ENCODE measurements at places on chromosomes 3 and 15.
A peak's percentile ranks its signal among the peaks of the same experiment; 100 is the strongest.

GRCh38 chr3:33119891-33120290, 6.1 kb downstream of the CRTAP start:
- DNase-seq, result no peak
- no peak overlapping the region for H3K4me3 ChIP-seq
- peaks cover 42% of the 10 kb centered on the region for H3K36me3 ChIP-seq
- H3K27me3 ChIP-seq, result no peaks in the 10 kb centered on the region
- no peak overlapping the region for H3K27ac ChIP-seq

DNA sequence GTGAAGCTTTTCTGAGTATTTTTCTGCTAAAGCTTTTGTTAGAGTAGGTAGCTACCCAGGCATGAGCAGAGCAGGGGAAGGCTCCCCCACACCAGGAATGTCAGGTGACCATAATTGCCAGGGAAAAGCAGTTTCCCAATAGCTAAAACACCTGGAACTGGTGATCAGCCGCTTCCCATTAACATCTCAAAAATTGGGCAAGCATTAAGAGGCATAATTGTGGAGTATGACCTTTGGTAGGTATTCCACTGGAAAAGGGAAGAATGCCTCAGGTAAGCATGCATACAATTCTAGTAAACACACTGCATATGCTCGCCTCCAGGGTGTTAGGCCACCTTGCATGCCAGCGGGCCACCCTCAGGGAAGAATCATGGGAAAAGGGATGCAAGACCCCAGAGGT, 84.5 kb downstream of the CCR1 start:
- H3K4me3 ChIP-seq, result no peak overlapping the region
- H3K27ac ChIP-seq, result no peak overlapping the region
- peaks cover 14% of the 10 kb centered on the region for H3K4me1 ChIP-seq
- H3K27me3 ChIP-seq, result no peaks in the 10 kb centered on the region

DNA sequence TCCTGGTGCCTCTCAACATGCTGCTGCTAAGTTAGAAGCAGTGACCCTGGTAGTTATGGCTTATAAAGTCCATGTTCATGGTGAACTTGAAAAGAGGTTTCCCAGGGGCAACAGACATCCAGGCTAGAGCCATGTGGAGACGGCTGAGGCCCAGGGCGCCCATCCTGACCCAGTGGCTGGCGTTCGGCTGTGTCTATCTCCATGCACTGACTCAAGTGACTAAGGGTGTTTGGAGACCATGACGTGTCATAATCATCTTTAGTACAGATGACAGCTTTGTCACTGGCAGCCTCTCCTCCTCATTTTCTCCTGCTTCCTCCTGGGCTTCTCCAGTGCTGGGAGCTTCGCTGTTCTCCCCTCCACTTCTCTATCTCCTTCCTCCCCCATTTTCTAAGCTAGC, 287.4 kb upstream of the LYSMD4 start:
- H3K27me3 ChIP-seq, result no peaks in the 10 kb centered on the region
- no peaks in the 10 kb centered on the region for H3K36me3 ChIP-seq
- H3K27ac ChIP-seq, result no peak overlapping the region
- H3K4me1 ChIP-seq, result no peaks in the 10 kb centered on the region
- no peak for DNase-seq
- H3K4me3 ChIP-seq, result no peak overlapping the region

GRCh38 chr3:179464323-179465092, 13.2 kb upstream of the GNB4 start:
- no peak for DNase-seq
- no peaks in the 10 kb centered on the region for H3K36me3 ChIP-seq
- H3K27me3 ChIP-seq, result no peaks in the 10 kb centered on the region
- no peak overlapping the region for H3K4me3 ChIP-seq
- H3K27ac ChIP-seq, result no peak overlapping the region

- peaks cover 31% of the 10 kb centered on the region for H3K36me3 ChIP-seq
- DNase-seq, result no peak
- H3K4me3 ChIP-seq, result peak overlapping the region; percentile 73
These were observed 766 bp upstream of the SLC12A6 start for GRCh38 chr15:34338347-34338746.

DNA sequence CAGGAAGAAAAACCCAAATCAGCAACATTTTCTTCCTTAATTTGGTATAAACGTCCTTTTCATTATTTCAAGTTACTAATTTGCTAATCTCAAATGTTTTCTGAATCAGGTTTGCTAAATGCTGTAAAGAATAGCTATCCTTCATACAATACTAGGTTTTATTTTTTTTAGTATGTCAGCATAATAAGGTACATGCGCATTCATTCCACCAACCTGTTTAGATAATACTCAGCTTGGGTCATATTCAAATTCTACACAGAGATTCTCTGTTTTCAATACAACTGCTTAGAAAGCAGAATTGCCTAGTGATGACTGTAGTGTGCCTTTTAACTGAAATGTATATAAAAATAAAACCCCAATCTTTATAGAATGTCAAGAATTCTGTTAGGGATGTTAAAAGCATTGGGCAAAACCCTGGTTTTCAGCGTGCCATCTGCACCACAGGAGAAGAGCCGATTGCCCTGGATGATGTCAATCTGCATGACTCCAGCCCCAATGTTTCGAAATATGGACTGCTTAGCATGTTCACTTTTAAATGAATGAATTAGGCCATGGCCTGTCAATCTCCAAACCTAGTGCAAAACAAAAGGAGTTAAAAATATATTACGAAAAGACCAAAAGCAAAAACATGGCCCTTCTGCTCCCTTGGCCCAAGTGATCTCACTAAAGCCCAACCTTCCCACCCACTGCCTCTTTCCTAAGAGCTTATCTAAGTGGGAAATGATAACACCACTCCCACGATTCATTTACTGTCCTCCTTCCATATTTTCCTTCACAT, 107.4 kb downstream of the GLDN start:
- no peaks in the 10 kb centered on the region for H3K4me1 ChIP-seq
- no peak for DNase-seq
- no peak overlapping the region for H3K27ac ChIP-seq
- no peaks in the 10 kb centered on the region for H3K27me3 ChIP-seq

GRCh38 chr3:159879146-159879545, 109.5 kb upstream of the IL12A start:
- H3K27ac ChIP-seq, result no peak overlapping the region
- H3K4me3 ChIP-seq, result no peak overlapping the region
- no peak for DNase-seq
- H3K36me3 ChIP-seq, result no peaks in the 10 kb centered on the region

DNA sequence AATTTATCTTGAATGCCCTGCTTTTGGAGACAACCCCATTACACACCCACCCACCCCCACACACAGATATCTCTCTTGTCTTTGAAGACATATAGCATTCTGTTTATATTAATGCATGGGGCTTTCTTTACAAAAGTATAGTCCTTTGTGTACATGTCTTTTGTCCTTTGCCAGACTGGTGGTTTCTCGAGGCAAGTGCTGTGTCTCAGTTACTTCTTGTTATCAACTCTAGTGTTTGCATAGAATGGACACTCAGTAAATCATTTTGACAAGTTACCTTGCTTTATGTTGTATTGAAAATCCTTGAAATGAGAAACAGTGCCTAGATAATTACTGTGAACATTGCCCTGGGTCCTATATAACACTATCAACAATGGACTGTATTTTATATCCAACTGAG, 33.9 kb downstream of the KBTBD8 start:
- no peaks in the 10 kb centered on the region for H3K4me1 ChIP-seq
- H3K4me3 ChIP-seq, result no peak overlapping the region
- no peak overlapping the region for H3K27ac ChIP-seq

DNA sequence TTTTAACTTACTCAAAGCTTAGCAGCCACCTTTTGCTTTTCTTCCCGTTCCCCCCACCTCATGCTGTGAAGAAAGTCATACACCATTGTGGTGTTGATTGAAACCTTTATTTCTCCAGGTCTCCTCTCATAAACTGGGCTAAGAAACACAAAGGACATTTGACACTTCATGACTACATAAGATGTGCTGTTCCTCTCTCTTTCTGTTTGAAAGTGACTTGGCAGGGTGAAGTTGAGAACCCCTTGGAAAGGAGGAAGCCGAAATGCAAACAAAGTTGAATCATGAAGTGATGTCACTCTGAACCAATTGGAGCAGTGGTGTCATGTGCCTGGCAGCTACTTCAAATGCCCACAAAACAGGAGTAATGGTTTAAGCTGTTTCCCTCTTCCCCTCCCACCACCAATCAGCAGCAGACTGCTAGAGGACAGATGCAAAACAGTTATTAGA, 174.7 kb downstream of the IGF1R start:
- no peak overlapping the region for H3K4me3 ChIP-seq
- H3K27me3 ChIP-seq, result no peaks in the 10 kb centered on the region
- DNase-seq, result no peak
- H3K36me3 ChIP-seq, result no peaks in the 10 kb centered on the region

- no peak for DNase-seq
- no peak overlapping the region for H3K27ac ChIP-seq
- H3K4me1 ChIP-seq, result peaks cover 21% of the 10 kb centered on the region
- H3K27me3 ChIP-seq, result no peaks in the 10 kb centered on the region
- H3K4me3 ChIP-seq, result no peak overlapping the region
These were observed 68.2 kb downstream of the RAB7A start for GRCh38 chr3:128794067-128794768.

GRCh38 chr15:99098426-99098825, 6.5 kb upstream of the SYNM start:
- no peak for DNase-seq
- H3K4me3 ChIP-seq, result no peak overlapping the region
- no peaks in the 10 kb centered on the region for H3K36me3 ChIP-seq
- H3K27me3 ChIP-seq, result peaks cover 41% of the 10 kb centered on the region
- H3K4me1 ChIP-seq, result peaks cover 4% of the 10 kb centered on the region

GRCh38 chr15:77162872-77163633, 92.1 kb upstream of the TSPAN3 start:
- H3K27ac ChIP-seq, result no peak overlapping the region
- H3K27me3 ChIP-seq, result no peaks in the 10 kb centered on the region
- peaks cover 15% of the 10 kb centered on the region for H3K4me1 ChIP-seq

GRCh38 chr3:49785565-49786356, 581 bp downstream of the IP6K1 start:
- no peaks in the 10 kb centered on the region for H3K27me3 ChIP-seq
- H3K4me3 ChIP-seq, result peak overlapping the region; percentile 72
- H3K4me1 ChIP-seq, result peaks cover 37% of the 10 kb centered on the region
- H3K36me3 ChIP-seq, result peaks cover 6% of the 10 kb centered on the region

GRCh38 chr3:25033407-25034029, 394.5 kb upstream of the RARB start:
- peaks cover 8% of the 10 kb centered on the region for H3K4me1 ChIP-seq
- no peak overlapping the region for H3K27ac ChIP-seq
- no peak overlapping the region for H3K4me3 ChIP-seq
- no peak for DNase-seq
- no peaks in the 10 kb centered on the region for H3K36me3 ChIP-seq

DNA sequence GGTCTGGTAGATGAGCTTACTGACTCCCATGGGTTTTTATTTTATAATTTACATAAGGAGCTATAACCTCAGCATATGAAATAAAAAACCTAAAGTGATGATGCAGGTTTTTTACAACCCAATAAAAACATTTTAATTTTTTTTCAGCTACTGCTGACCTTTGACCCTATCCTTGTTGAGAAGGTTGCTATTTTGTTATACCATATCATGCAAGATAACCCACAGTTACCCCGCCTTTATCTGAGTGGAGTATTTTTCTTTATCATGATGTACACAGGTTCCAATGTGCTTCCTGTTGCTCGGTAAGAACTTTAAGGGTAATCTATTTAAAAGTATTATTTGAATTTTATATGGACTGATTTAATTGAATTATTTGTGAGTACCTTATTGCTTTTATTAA, 70.8 kb downstream of the DNAJC13 start:
- no peaks in the 10 kb centered on the region for H3K4me1 ChIP-seq
- H3K27ac ChIP-seq, result no peak overlapping the region
- no peak overlapping the region for H3K4me3 ChIP-seq
- H3K27me3 ChIP-seq, result no peaks in the 10 kb centered on the region

DNA sequence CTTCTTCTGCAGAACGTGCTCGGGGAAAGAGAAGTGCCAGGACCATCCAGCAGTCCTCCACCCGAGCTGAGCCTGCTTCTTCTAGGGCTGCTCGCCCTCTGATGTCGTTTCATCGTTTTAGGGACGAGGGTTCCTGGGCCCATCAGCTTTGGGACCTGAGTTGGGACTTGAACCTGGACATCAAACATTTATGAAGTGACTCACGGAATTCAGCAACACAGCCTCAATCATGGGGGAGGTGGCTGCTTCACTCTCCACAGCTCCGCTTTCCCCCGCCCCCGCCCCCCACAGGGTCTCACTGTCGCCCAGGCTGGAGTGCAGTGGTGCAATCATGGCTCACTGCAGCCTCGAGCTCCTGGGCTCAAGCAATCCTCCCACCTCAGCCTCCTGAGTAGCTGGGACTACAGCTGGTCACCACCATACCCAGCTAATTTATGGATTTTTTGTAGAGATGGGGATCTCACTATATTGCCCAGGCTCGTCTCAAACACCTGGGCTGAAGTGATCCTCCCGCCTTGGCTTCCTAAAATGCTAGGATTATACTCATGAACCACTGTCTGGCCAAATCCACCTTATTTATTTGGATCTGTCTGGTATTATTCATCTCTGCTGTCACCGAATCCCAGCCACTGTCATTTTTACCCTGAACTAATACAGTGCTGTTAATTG, 725 bp upstream of the SCAMP2 start:
- peak overlapping the region; percentile 97 for H3K27ac ChIP-seq
- peak overlapping the region; percentile 70 for H3K4me3 ChIP-seq
- H3K36me3 ChIP-seq, result no peaks in the 10 kb centered on the region
- H3K27me3 ChIP-seq, result no peaks in the 10 kb centered on the region
- no peak for DNase-seq

DNA sequence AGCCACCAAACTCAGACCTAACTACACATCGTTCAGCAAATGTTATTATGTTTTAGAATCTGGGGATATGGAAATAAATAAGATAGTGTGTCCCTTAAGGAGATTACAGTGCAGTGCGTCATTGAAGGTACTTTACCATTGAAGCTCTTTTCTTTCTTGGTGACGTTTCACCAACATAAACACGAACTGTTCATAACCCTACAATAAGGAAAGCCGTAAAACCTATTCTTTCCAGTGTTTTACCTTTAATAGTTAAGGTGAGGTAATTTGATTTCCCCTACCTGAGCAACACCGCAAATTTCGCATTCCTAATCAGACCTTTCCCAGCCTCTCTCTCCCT, 826 bp downstream of the CCDC66 start:
- H3K27me3 ChIP-seq, result no peaks in the 10 kb centered on the region
- H3K4me3 ChIP-seq, result peak overlapping the region; percentile 96
- H3K4me1 ChIP-seq, result peaks cover 11% of the 10 kb centered on the region
- peaks cover 36% of the 10 kb centered on the region for H3K36me3 ChIP-seq
- peak overlapping the region; percentile 93 for H3K27ac ChIP-seq

DNA sequence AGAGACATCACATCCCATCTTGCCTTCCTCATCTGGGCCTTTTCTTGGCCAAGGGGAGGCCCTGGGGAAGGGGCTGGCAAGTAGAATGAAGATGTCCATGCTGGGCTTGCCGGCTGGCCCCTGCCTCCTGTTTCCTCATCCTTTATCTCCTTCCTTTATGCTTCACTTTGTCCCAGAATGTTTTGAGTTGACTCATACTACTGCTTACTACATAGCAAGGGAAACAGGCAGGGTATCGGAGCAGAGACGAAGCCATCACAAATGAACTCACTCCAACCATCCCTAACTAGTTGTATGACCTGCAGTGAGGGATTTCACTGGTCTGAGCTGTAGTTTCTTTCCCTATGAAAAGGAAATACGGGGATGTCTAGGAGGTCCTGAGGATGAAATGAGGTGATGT, 66.0 kb downstream of the CHDH start:
- H3K4me1 ChIP-seq, result peaks cover 14% of the 10 kb centered on the region
- no peak overlapping the region for H3K4me3 ChIP-seq
- no peaks in the 10 kb centered on the region for H3K36me3 ChIP-seq
- no peaks in the 10 kb centered on the region for H3K27me3 ChIP-seq

Data from upper lobe of right lung (tissue), 1 donor.